ENCODE measurements at places on chromosomes 3 and 15.

DNA sequence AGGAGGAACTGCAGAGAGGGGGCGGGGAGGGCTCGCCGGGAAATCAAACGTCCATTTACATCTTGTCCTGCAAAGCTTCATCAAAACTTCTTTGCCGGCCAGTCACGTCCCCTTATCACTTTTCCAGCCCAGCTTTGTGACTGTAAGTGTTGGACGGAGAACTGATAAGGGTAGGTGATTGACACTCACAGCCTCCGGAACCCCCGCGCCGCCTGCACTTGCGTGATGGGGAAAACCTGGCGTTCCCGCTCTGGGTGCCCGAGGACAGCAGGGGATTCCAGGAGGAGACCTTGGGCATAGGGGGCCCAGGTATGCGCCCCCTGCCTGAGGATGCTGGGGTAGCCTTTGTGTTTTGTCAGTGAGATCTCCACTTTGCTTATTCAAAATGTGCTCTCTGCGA, 72.8 kb upstream of the ANKRD34C start:
- no peak for DNase-seq

GRCh38 chr3:113212150-113212843, 940 bp downstream of the BOC start:
- DNase-seq = no peak

DNA sequence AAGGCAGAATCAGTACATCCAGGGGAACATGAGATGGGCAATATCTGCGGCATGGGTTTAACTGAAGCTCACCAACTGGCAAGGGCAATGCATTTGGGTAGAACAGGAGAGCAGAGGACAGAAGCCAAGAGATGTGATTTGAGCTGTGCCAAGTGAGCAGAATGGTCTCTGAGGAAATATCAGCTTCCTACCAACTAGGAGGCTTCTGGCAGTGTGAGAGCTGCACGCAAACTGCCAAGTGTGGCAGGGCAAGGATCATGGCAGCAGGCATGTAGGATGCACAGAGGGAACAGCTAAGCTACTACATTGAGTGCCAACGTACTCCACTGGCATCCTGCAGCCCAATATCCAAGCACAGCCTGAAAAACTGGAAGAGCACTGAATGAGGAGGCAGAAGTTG, 1036.5 kb downstream of the TUSC7 start:
- no peak for DNase-seq

- no peak for DNase-seq
Observed at GRCh38 chr3:156611870-156612494, 57.1 kb upstream of the SSR3 start.

- DNase-seq = no peak
Observed at GRCh38 chr3:193805448-193805847, 212.4 kb downstream of the OPA1 start.

GRCh38 chr3:15653321-15653720, 51.8 kb downstream of the BTD start:
- DNase-seq = no peak

- no peak for DNase-seq
Observed at GRCh38 chr15:58398643-58399042, 33.1 kb upstream of the LIPC start.

DNA sequence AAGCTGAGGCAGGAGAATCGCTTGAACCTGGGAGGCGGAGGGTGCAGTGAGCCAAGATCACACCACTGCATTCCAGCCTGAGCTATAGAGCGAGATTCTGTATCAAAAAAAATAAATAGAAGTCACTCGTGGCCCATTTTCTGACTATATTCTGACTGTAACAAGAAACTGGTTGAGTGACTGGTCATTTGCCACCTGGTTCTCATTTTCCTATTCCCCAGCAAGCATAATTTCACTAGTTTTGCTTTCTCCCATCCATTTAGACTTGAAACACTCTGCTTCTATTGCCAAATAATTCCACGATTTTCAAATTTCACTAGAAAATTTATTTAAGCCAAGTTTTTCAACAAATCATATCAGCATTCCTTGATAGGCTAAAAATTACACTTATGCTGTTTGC, 40.7 kb downstream of the C3orf70 start:
- no peak for DNase-seq

GRCh38 chr3:120646771-120647432, 35.1 kb downstream of the HGD start:
- no peak for DNase-seq

DNA sequence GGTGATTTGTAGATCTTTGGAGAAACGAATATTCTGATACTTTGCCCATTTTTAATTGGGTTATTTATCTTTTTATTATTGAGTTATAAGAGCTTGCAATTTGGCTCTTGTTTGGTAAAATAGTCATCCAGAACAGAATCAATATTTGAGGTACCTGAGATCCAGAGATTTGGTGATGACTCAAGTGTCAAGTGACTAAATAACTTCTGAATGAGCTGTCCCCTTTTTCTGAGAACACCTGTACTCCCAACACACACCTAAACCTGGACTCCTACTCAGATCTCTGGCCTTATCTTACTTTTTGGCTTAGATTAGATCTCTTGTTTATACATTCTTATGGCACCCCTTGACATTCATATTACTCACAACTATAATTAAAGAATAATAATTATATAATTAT, 3.1 kb upstream of the TRA2B start:
- no peak for DNase-seq

DNA sequence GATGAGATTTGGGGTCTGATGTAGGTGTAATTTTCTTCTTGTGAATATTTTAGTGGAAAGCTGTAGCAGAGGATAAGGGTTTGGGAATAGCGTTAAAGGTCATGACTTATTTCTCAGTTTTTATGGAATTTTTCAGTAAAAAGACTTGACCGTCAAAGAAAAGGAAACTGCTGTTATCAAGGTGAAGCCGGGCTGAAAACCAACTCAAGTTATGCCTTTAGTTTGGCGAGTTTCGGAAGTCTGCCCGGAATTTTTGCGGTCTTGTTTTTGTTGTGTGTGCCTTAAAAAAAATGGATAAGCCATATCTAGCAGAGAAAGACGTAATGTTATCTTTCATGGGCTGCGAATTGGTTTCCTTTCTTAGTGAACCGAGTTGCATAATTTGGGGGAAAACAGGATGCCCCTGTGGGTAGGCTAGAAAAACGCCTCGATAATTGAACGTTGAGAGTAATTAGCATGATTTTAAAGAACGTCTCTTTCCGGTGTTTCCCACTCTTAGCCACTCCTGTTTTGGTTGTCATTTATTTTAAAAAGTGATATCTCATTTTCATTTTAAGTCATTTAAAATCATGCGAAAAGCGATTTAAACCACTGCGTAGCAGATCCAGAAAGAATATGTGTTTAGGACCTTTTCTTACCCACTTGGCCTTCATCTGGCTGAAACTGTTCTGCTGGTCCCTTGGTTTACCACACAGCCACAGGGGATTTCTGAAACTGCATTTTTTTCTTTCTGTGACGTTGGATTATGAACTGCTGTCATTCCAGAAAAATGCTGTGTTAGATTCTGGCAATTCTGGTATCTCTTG, 1.1 kb downstream of the NFKBIZ start:
- no peak for DNase-seq

DNA sequence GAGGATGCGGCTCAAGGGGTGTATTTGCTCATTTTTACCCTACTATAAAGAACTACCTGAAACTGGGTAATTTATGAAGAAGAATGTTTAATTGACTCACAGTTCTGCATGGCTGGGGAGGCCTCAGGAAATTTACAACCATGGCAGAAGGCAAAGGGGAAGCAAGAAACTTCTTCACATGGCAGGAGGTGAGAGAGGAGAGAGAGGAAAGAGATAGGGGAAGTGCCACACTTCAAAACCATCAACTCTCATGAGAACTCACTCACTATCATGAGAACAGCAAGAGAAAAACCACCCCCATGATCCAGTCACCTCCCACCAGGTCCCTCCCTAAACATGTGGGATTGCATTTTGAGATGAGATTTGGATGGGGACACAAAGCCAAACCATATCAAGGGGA, 192.7 kb downstream of the DIPK2A start:
- no peak for DNase-seq

DNA sequence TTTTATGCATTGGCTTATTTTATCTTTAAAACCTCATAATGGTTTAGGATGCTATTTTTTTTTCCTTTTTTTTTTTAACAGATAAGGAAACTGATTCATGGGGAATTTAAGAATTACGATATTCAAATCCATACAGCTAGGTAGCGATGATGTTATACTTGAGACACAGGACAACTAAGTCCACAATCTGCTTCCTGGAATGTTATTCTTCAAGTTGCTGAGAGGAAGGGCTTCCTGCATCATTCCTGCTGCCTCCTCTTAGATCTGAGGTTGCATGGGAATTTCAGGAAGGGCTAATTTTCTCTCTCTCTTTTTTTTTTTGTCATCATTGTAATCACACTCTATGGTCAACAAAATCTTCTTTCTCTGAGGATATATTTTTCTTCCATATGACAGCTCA, 595.5 kb downstream of the GRM7 start:
- no peak for DNase-seq

DNA sequence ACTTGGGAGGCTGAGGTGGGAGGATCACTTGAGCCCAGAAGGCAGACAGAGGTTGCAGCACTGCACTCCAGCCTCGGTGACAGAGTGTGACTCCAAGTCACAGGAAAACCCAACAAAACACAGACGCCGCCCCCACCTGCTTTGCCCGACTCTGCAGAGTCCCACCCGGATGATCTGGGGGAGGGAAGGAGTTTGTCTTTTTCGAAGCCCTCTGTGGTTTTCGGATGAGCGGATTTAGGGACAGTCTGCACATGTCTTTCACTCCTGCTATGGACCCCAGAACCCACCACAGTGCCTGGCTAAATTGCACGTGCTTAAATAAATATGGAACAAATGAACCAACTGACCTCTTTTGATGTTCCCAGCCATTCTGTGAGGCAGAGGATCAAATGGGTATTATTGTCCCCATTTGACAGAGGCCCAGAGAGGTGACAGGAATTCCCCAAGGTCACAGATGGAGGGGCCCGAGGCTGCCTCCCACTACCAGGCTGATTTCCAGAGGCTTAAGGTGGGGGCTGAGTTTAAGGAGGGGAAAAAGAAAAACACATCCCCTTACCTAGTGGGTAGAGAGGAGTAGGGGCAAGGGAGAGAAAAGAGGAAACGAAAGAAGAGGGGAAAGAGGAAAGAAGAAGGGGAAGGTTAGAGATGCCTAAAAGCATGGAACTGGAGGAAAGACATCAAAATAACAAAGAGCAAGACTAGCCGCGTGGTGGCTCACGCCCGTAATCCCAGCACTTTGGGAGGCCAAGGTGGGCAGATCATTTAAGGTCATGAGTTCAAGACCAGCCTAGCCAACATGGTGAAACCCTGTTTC, 59.4 kb upstream of the TFRC start:
- no peak for DNase-seq

DNA sequence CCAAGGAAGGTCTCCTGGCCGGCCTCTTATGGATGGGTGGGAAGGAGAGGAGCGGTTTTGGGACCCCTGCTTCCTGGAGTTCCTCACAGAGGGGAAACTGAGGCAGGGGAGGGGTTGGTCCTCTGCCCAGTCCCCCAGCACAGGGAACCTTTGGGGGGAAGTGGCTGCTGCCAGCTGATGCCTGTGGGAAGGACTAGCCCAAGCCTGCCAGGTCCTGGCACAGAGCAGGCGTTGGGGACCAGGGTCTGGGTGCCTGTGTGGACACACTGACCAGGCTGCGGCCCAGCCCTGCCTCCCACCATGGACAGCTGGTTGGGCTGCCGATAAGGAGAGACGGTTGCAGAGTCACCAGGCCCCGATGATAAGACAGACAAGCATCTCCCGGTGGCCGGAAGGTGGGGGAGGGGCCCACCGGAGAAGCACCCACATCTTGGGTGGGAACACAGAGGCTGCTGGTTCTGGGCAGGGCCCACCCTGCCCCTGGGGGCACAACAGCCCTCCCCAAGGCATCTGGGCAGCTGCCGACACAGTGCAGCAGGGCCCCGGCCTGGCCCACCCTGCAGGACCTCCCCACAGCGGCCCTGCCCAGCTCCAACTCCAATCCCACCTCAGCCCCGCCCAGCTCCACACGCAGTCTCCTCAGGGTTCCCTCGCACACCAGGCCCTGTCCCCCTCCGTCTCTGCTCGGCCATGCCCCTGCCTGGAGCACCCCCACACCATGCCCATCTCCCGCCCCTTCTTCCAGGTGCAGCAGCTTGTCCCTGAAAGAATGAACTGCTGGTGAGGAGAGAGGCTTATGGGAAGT, 50.7 kb downstream of the DNAJB8 start:
- DNase-seq = no peak

GRCh38 chr3:46466871-46467403, 2.2 kb upstream of the LTF start:
- DNase-seq = no peak

DNA sequence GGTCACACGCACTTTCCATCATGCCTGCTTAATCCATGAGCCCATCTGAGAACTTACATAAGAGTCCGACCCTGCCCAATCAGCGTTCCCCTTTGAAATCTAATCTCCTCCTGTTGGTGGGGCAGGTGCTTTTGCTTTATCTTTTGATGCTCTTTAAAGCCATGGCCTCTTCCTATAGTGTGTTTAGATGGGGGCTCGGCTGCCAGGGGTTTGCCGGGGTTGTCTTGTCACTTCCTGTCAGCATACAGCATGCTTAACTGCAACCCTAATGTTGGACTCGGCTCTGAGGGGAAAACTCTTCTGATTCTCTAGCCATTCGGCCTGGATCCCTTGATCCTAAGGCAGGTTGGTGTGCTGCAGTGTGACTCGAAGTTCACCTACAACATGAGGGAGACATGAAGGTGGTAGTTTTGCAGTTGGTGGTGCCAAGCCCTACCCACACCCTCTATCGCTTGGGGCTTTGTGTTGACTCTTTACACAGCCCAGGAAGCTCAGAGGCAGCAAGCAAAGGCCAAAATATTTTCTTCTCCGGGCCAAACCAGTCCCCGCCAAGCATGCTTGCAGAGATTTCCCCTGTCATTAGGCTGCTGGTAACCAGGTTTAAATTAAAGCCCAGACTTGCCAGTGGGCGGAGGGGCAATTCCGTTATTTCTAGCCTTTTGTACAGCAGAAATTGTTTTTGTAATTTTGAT, 218.7 kb downstream of the FEZF2 start:
- DNase-seq = no peak

- DNase-seq = no peak
Observed at GRCh38 chr15:86557018-86557550, 477.4 kb downstream of the AGBL1 start.

- DNase-seq = no peak
Observed at GRCh38 chr3:17182166-17182565, 297.4 kb downstream of the PLCL2 start.

Data from midbrain (tissue), 1 donor.